Stimulated activated CD4-positive, alpha-beta T cell treated with anti-CD3 and anti-CD28 coated beads, Interleukin-1b, Interleukin-23, amount 100 ng/mL, for 24 hours (primary cell): ENCODE measurements at places on chromosomes 16 and 17.

GRCh38 chr16:27740496-27741201 is 190.7 kb downstream of the KATNIP start:
- no peak for DNase-seq

- DNase-seq = no peak
Measured at GRCh38 chr16:79639576-79640311, 39.2 kb upstream of the MAF start.

DNA sequence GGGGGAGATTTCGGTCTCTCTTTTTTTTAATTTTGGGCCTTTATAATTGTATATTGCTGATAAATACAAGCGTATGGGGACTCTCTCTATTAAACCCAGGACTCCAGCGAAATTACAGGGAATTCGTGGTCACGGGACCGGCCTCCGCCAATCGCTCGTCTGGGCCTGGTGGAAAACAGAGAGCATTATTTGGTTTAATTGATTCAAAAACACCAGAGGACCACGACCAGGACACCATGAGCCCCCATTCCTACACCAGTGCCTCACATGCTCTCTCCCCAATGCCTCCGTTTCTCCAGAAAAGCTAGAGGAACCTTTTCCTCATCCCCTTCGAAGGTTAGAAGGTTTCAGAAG is at the start of gene HOXB2:
Gene HOXB2 (minus strand): TSS at position 88 of the 354 bp plus-strand sequence. CDS start 198 bp downstream, outside the sequence.
- no peak for DNase-seq

GRCh38 chr17:43820759-43821158 is 12.2 kb downstream of the MPP3 start:
- no peak for DNase-seq

DNA sequence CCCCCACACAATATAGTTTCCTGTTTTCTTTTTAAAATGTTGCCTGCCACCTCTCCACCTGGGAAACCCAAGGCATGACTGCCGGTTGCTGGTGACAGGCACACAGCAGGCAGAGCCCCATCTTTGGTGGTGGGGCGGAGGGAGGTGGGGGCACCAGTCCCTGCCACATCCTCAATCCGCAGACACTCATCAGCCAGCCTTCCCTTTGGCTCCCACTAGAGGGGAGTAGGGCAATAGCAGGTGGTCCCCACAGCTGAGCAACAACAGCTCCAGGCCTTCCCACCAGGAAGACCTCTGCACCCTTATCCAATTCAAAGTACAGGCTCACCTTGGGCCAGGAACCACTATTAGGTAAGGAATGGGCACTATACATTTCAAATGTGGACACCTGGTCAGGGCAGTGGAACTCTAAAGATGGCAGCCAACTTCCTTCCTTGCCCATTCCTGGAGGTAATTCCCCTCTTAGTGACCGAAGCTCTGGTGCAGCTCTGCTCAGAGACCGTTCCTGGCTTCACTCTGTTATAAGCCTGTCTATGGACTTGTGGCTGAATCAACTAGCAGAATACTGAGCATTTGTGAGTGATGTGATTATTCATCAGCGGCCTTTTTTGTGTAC is 13.9 kb downstream of the RECQL5 start:
- DNase-seq = no peak

- DNase-seq = no peak
Measured at GRCh38 chr17:62343764-62344270, 36.5 kb upstream of the EFCAB3 start.

- peak; percentile 39 for DNase-seq
Measured at GRCh38 chr17:4304417-4305027, 40.7 kb upstream of the ANKFY1 start.

- DNase-seq = no peak
Measured at GRCh38 chr17:29883497-29883896, 46.5 kb downstream of the SSH2 start.

- no peak for DNase-seq
Measured at GRCh38 chr17:38602453-38602852, 3.3 kb downstream of the SRCIN1 start.

- no peak for DNase-seq
Measured at GRCh38 chr17:15087946-15088345, 177.2 kb downstream of the PMP22 start.

GRCh38 chr17:59617156-59617732 is 2.5 kb upstream of the CLTC start:
- no peak for DNase-seq

GRCh38 chr16:69301861-69302260 is 9.3 kb upstream of the VPS4A start:
- DNase-seq = no peak

DNA sequence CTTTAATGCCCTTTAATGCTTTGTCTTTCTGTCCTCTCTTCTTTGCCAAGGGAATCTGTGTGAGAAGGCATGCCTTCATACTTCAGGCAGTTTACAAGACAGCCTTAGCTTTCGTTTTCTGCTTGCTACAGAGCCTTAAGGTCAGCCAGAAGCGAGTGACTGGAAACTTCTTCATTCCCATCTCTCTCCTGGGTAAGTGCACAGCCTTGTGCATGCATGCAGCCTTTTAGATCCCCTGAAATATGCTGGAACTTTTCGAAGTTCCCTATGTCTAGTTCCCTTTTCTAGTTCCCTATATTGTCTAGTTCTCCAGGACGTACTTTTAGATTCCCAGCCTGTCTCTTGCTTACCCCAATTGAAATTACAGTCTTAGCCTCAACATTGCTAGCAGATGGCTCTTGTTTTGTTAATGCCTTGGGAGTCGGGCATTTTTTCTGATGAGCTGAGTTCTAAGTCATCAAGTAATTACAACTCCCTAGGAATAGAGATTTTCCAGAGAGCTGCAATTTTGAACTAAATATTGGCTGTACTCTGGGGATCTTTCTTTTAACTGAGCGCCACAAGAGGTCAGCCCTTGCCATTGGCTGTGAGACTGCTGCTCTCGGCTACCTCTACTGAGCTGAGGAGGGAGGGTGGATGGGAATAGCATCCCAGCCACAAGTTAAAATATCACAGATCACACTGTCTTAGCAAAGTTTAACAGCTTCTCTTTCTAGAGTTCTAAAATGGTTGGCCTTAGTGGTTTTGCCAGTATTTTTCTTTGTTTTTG is 22.7 kb upstream of the PPM1D start:
- DNase-seq = no peak

GRCh38 chr17:56739776-56740175 is 93.9 kb downstream of the C17orf67 start:
- DNase-seq = no peak

- no peak for DNase-seq
Measured at GRCh38 chr17:70295731-70296130, 126.4 kb downstream of the KCNJ2 start.

- DNase-seq = peak; percentile 21
Measured at GRCh38 chr17:41967141-41967920, 736 bp downstream of the CNP start.

DNA sequence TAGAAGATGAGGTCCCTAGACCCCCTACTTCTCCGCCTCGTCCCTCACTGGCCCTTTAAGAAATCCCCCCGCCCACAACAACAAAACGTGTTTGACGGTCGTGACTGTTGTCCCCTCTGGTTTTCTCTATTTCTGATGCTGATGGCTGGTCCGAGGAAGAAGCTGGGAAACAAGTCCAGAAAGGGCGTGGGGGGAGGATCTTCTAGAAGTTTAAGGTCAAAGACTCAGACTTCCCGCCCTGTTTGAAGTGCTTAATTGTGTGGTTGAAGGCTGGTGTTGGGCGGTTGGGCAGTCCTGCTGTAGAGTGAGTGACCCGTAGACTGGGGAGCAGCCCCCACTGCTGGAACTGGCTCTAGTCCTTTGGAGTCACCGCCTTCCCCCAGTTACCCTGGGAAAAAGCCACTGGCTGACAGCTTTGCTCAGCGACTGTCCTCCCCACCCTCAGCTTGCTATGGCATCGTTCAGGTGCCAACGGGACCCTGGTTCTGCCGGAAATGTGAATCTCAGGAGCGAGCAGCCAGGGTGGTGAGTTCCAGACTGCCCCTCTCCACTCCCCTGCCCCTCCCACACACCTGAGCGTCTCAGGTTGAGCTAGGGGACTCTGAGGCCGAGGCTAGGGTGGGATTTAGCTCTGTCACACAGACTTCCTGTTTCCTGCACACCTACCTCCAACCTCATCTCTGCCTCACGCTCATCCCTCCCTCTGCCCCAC is 1.6 kb downstream of the MLLT6 start:
- DNase-seq = peak; percentile 33

DNA sequence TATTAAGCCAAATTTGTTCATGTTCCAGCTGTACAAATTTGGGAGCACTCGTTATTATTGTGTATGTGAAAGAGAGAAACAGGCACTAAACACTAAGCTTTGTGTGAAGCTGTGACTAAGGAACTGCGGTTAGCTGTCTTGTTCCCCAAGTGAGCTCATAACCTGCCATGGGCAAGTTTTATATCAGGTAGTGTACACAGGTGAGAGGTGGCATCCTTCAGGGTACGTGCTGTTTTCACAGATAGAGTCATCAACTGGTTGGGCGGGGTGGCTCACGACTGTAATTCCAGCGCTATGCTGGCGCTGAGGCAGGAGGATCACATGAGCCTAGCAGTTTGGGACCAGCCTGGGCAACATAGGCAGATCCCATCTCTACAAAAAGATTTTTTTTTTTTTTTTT is 2.8 kb downstream of the DNAJA3 start:
- no peak for DNase-seq
